GM12891 (cell line): ENCODE measurements at places on chromosomes 6 and 20.

- no peak for DNase-seq
Observed at GRCh38 chr20:46205349-46205748, 87.2 kb downstream of the CD40 start.

DNA sequence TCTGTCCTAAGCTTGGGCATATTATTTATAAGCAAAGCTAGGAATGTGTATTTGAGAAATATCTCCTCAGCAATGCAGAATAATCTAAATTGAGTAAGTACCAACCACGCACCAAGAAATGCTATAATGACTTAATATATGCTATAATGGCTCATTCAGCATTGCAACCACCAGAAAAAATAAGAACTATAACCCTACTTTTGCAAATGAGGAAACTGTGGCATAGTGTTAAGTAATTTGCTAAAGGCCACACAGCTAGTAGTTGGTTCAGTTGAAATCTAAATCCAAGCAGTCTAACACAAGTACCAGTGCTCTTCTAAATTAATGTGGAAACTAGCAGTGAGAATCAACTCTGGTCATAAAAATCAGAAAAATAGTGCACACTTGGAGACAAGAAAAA is 35.7 kb downstream of the HBS1L start:
- DNase-seq, result no peak

- DNase-seq, result no peak
Observed at GRCh38 chr6:34049395-34050342, 96.2 kb downstream of the GRM4 start.

DNA sequence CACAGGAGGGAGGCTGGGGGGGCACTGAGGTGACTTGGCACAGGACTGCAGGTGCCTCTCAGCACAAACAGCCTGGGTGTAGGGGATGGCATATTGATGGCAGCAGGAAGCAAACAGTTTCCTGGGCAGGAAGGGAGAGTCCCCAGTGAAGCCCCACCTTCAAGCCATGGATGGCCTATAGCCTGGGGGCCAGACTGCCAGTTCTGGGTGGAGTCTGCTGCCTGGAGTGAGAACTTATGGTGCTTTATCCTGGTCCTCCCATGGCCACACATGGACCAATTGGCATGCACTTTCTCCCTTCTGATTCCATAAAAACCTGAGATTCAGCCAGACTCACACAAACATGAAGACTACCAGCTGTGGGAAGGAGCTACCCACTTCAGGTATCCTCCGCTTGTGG is 115.2 kb upstream of the NRN1 start:
- no peak for DNase-seq

GRCh38 chr6:1705183-1705582 is 95.5 kb downstream of the FOXC1 start:
- DNase-seq, result no peak

GRCh38 chr6:97040355-97040860 is 115.9 kb downstream of the KLHL32 start:
- DNase-seq, result no peak

- DNase-seq, result peak; percentile 18
Observed at GRCh38 chr6:11009353-11009752, 34.8 kb downstream of the ELOVL2 start.

- DNase-seq, result no peak
Observed at GRCh38 chr6:43921039-43921438, 151.0 kb downstream of the VEGFA start.

- no peak for DNase-seq
Observed at GRCh38 chr6:158328952-158329351, 16.7 kb downstream of the TULP4 start.

DNA sequence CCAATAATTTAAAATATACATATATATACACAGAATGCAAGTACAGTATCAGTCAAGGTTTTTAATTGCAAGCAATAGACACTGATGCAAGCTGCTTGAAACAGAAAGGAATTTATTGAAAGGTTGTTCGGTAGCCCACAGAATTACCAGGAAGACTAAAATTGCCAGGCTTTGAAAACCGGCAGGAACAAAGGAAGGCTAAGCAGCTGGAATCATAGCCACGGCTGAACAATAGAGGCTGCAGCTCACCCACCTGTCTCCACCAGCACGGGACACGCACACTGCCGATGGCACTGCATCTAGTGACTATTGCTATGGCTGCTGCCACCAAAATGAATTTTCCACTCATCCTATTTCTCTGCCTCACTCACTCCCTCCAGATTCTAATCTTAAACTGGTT is 22.0 kb upstream of the L3MBTL3 start:
- no peak for DNase-seq

- DNase-seq, result no peak
Observed at GRCh38 chr6:117909638-117910037, 2.6 kb downstream of the SLC35F1 start.

DNA sequence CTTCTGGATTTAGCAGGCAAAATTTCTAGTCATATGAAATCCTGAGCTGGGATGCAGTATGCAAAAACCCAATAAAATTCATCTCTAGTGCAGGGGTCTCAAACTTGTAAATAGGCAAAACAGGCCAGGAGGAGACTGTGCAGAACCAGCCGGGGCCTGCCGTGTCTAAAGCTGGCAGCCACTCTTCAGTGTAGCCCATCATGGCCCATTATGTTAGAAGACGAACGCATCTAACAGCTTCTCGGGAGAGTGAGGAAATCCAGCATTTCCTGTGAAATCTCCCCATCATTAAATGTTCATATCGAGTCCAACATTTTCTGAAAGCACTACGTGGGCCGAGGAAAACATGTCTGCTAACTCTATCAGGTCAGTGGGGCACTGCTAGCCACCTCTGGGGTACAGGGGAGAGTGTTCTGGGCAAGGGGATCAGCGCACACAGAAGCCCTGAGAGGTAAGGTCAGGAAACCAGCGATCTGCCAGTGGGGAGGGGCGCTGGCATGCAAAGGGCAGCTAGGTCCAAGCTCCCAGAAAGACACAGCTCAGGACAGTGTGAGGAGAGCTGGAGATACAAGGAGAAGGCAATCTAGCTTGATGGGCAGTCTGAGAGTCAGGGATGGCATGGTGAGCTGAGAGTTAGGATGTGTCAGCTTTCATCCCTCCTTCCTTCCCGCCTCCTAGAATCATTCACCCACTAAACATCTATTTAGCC is 144.2 kb downstream of the PREX1 start:
- DNase-seq, result no peak

DNA sequence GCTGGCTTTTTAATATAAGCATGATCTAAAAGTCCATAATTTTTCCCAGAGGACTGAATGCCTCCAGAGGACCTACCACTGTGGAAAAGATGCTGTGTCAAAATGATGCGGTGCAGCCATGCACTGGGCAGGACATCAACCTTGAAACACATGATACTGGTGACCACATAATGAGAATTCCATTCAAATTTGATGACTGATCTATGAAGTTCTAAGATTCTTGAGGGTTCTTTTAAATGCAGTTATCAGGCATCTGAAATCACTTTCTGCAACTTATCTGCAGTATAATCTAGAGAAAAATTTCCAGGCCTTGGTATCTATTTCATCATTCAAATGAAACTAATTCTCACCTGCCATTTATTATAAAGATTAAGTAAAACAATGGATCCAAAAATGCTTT is 15.0 kb upstream of the MARCKS start:
- no peak for DNase-seq

GRCh38 chr6:108423982-108424705 is 129.3 kb downstream of the AFG1L start:
- DNase-seq, result no peak

- no peak for DNase-seq
Observed at GRCh38 chr20:35876033-35876320, 78.3 kb downstream of the SCAND1 start.

DNA sequence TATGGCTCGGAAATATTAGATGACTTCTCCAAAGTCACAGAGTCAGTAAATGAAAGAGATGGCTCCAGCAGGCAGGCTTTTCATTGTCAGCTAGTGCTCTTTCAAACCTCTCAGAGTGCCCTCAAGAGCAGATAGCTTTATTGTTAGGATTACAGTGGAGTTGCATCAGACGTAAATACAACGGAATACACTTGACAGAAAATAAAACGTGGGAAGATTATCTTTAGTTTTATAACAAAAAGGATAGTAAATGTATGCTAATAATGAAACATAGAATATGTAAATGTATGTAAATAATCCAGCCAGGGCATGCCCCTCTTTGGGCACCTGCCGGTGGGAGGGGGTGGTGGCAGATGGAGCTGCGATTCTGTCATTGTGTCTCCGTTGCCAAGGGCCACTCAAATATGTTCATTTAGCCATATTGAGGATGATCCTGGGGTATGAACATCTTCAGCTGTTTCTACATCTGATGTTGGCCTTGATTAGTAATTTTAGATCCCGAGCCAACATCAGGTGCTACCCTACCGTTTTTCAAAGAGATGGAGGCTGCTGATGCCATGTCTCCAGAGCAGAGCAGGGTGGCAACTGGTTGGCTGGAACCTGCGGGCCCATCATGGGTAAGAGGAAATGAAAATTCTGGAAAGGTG is 358.3 kb upstream of the SULF2 start:
- DNase-seq, result no peak

DNA sequence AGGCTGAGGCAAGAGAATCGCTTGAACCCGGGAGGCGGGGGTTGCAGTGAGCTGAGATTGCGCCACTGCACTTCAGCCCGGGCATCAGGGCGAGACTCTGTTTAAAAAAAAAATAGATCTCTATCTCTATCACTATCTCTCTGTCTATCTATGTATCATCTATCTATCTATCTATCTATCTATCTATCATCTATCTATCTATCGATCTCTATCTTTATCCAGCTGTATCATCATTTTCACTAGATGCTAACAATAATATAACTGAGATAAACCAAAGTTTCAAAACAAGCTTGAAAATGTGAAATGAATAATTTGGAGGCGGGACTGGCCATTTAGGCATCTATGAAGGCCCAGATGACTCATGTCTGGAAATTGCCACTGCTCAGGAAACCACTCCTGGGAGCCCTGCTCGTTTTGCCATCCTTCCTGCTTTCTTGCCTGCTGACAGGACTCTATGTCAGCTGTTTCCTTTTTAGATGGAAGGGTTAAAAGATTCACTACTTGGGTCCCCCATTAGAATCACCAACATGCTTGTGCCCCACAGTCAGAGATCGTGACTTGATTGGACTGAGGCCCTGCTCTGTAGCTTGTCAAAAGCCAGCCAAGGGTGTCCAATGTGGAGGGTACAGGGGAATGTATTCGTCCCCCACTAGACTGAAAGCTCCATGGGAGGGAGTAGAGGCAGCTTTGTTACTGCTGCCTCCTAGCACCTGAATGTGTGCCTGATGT is 61.7 kb downstream of the UTRN start:
- no peak for DNase-seq

DNA sequence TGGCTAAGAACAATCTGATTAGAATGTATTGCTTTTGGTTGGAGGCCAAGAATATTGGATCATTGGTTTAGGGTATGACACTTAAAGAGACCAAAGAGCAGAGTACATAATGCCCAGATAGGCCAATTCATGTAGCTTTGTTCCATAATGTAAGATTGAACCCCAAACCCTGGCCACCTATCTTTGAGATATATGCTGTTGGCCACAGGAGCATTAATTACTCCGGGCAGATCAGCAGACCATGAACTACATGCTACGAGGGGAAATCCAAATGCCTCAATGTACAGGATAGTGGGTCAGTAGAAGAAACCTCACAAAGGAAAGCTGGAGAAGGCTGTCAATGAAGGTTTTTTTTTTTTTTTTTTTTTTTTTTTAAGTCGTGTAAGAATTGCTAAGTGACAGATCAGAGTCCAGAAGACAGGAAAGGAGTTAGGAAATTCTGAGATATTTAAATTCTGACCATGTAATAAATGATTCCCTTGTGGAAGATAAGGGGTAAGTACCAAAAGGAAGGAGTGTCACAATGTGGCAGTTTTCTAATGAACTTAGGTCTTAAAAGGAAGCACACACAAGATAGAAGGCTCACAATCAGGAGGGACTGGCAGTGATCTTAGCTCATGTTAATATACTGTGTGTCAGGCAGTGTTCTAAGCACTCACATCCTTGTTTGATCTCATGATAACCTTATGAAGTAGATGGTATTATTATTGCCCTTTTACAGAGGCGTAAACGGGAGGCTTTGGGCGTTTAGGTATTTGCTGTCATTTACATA is 61.4 kb downstream of the CARMIL1 start:
- DNase-seq, result no peak

DNA sequence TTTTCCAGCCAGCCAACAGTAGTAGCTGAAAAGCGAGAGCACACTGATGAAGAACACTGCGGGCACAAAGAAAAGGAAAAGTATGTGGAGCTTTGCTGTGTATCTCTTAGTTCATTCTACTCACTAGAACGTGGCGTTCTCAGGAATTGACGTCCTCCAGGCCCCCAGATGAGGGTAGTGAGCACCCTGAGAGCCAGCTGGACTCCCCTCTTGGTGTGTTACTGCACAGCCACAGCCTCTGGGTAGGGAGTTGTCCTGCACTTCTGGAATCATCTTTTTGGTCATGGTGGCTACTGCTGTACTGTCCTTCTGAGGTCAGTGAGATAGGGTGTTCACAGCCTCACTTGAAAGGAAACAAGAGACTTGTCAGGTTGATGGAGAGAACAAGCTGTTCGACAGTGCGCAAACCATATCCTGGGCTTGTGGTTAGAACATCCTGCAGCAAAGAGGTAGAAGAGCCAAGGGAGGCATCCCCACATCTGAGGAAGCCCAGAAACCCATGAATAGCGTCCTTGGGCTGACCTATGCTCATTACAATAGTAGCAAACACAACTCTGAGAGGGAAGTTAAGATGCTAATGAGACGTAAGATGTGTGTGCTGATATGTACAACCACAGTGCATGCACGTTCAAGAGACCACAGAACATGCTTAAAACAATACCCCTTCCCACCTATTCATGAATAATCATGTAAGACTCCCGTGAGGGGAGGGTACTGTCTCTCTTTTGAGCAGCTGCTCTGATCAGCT is 14.6 kb upstream of the HLA-F start:
- DNase-seq, result no peak

DNA sequence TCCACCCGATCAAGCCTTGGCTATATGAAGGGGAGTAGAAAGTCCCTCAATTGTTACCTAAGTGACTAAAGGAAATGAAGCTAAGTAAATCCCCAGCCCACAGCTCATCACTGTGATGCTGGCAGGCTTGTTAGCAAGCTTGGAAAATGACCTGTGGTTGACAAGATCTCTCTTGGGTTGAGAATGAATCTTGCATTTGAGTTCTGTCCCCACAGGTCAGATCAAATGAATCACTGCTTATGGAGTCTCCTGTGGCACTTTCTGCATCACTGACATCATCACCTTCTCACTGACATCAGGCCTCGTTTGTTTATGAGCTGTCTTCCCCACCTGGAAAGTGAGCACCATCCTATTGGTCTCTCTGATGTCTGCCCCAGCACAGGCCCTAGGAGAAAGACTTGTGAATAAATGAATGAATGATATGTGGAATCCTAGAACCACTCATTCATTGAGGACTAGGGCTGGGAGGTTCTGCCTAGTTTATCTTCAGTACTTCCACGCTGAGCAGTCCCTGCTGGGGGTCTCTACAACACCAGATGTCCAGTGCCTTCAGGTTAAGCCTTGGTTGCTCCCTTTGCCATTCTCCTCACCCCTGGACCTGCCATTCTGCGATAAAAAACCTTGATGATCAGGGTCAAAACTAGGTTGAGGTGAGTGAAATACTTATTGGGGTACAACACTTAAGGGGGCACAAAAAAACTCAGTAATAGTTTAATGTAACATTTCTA is 318.4 kb upstream of the MOCS1 start:
- DNase-seq, result no peak
